Mononuclear cell (primary cell): ENCODE measurements at places on chromosomes 4 and X. TPM values are rescaled to one million over a fixed set of nuclear protein-coding genes. Genes with fewer than 3 reads are reported as not detected.

FHIP1A gene
- total RNA-seq = 2.8 TPM

SLITRK2 gene
- total RNA-seq = not detected

SLC34A2 gene
- under 0.01 TPM for total RNA-seq

COL25A1 gene
- total RNA-seq = 0.10 TPM

HAUS7 gene
- 11.8 TPM for total RNA-seq

UGT2B17 gene
- total RNA-seq = 0.94 TPM

IL15 gene
- 6.5 TPM for total RNA-seq

CCDC160 gene
- not detected for total RNA-seq

GPC4 gene
- total RNA-seq = under 0.01 TPM

FAM199X gene
- 35.3 TPM for total RNA-seq

ING2 gene
- total RNA-seq = 7.8 TPM

HGFAC gene
- not detected for total RNA-seq

CLDN2 gene
- not detected for total RNA-seq

ARHGAP24 gene
- 32.1 TPM for total RNA-seq

SOD3 gene
- not detected for total RNA-seq

TKTL1 gene
- 4.1 TPM for total RNA-seq

KIT gene
- total RNA-seq = 0.42 TPM

PITX2 gene
- not detected for total RNA-seq

AFAP1 gene
- 6.7 TPM for total RNA-seq

DRD5 gene
- total RNA-seq = not detected

ZDHHC15 gene
- 0.42 TPM for total RNA-seq

PF4V1 gene
- total RNA-seq = 17.6 TPM

DCHS2 gene
- total RNA-seq = 0.31 TPM

HOPX gene
- 21.8 TPM for total RNA-seq

SLC6A8 gene
- total RNA-seq = 0.94 TPM

CCSER1 gene
- total RNA-seq = 7.9 TPM

DNAAF6 gene
- 0.10 TPM for total RNA-seq

ARHGAP36 gene
- total RNA-seq = not detected

PRDM8 gene
- 4.8 TPM for total RNA-seq

UGT2B11 gene
- total RNA-seq = not detected

ANTXR2 gene
- total RNA-seq = 23.8 TPM
